ENCODE measurements at places on chromosomes 7 and 10. TPM values are rescaled to one million over a fixed set of nuclear protein-coding genes. Genes with fewer than 3 reads are reported as not detected.

Gene SPDYE2
- total RNA-seq = not detected

Gene SYPL1
- total RNA-seq = 56.5 TPM

Gene MBL2
- total RNA-seq = not detected

Gene TAS2R3
- total RNA-seq = 3.1 TPM

Gene KLF14
- not detected for total RNA-seq

Gene PKD2L1
- total RNA-seq = not detected

DNA sequence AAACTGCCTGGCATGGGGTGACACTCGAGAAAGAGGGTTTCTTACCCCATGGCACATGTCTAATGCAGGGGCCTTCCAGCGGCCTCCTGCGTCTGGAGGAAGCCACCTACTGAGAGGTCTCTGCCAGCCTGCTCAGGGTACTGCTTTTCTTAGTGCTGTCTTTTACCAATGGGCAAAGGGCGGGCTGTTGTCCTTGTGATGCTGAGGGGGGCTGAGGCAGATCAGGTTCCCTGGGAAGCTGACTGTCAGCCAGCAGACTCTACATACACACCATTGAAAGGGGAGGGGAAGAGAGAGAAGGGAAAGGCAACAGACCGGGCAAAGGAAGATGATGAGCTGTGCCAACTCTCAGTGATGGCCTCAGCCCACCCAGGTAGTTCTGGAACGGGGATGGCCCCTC, 48.7 kb downstream of the COL13A1 start:
- DNase-seq = no peak

GRCh38 chr7:157520249-157520648, 183.4 kb downstream of the DNAJB6 start:
- peak; percentile 17 for DNase-seq

- DNase-seq = peak; percentile 63
Measured at GRCh38 chr7:28661826-28662595, 249.7 kb downstream of the CREB5 start.

DNA sequence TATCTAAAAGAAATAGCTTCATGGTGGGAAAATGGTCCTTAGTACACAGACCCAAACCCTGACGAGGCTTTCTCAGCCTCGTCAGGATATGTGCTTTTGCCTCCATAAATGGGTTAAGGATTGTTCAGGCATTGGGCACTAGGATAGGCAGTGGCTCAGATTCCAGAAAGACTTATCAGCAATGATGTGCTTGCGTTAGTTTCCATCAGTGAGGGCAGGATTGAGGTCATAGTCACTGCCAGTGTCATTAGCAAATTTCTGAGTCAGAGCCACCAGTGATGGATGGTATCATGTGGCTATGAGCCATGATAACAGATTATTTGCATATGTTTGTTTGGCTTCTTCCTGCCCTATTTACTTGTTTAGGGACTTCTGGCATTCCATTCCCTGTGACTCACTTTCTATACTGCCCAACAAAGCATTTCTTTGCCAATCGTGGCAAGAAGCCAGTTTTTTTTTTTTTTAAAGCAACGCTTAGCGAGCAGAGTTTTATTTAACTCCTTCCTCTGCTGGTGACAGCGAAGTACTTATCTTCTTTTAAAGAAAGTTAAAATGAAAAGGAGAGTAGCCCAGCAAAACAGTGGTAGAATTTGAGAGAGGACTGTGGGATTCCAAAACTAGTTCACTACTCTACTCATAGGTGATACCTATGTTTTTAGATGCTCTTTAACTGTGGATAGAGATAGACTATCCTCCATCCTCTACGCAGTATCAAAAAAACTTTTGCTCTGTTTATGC, 44.4 kb downstream of the MYPN start:
- no peak for DNase-seq

DNA sequence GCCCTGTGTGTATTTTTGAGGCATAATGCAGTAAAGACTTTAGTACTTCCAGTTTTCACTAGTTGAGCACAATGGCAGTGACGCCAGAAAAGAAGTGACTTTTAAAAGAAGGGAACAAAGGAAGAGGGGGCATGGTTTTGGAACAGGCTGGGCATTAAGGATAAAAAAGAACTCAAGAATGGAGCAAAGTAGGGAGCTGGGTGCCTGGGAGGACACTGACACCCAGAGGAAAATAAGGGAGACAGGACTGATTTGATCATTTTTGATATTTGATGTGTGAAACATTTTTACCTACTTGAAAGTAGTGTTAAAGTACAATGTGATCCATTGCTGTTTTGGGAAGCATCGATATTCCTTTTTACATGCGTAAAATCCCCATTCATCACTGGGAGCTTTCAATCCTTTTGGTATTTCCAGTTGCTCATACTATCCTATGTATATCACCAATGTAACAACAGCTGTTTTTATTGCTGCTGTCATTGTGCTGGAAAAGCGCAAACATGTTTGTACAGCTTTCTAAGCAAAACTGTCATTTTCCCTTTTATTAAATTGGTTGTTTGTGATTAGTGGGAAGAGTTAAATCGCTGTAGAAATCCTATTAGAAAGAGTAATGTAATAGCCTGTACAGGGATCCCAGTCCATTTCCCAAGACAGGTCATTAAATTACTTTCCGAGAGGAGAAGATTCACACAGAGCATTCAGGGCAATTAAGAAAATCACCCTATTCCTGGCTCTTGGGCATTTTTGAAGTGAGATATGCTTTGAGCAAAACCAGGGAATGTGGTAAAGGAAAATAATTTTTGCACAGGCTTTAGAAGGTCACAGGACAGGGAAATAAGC, 85.2 kb downstream of the ADAM12 start:
- DNase-seq = no peak

DNA sequence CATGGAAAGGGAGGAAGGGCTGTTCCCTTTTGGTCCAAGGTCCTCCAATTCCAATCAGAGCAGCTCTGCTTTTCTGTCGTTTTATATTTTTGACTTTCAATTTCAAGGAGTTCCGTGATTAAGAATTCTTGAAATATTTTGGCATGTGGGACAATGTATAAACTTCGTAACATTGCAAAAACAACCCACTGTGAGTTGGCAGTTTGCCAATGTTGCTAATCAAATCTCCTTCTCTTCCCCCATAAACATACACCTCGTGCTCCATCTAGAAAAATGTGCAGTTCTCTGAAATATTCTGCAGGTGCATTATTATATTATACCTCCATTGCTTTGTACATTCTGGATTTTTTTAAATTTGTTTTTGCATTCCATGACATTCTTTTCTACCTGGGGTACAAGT, 49.8 kb downstream of the POU6F2 start:
- no peak for DNase-seq

DNA sequence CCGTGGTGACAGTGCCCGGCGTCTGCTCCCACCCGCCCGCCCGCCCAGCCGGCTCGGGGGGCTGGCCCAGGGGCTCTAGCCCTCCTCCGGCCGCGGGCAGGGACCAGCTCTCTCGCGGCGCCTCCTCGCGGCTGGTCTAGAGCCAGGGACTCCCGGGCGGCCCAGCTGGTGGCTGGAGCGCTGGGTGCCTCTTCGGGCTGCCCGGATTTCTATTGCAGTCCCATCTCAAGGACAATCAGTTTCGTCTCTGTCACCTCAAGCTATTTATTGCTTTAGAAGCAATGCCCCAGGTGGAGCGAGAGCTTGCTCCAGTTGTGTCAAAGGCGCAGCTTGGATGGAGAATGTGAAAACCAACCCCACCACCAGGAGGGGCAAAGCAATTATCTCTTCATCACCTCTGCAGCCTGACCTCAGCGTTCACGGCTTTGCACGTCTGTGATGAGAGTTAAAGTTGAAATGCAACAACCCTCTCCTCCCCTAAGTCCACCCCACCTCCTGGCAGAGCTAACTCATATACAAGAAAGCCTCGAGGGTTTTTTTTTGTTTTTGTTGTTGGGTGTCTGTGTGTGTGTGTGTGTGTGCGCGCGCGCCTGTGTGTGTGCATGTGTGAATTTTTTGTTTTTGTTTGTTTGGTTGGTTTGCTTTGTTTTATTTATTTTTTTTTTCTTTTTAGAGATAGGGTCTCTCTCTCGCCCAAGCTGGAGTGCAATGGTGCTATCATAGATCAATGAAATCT, at the start of gene ITGA8:
Gene ITGA8, minus strand, starts transcription at position 24 of the 736 bp plus-strand sequence. CDS start 151 bp downstream, outside the sequence.
- no peak for DNase-seq

DNA sequence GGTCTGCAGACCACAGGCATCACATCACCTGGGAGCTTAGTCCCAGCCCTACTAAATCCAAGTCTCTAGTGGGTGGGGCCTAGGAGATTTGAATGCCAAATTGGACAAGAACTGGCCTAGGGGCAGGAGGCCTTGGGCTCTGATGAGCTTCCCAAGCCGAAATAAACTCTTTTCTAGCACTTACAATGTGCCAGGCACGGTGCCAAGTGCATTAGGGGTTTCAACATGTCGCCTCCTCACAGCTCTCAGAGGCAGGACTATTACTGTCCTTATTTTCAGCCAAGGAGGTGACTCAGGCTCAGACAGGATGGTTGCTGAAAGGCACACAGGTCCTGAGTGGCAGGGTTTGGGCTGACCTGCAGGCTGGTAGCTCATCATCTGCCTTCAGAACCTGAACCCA, 9.2 kb upstream of the CPA1 start:
- DNase-seq = no peak

GRCh38 chr7:139004321-139005090, 23.3 kb upstream of the KIAA1549 start:
- no peak for DNase-seq

- DNase-seq = peak; percentile 77
Measured at GRCh38 chr10:87093632-87094372, 841 bp downstream of the GLUD1 start.

DNA sequence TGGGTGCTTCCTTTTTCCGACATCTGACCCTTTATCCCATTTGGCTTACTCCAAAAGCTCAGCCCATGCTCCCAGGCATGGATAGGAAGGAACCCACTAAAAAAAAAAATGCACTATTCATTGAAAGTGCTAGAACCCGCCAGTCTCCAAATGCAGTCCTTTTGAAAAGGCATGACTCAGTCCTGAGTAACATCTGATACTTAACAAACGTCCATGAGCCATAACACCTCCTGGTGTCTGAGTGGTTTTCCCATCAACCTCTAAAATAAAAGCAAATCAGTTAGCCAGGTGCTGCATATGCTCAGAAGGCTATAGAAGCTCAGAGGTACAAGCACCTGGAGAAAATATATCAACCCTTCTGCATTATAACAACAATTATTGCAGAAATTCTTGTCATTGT, 45.0 kb upstream of the CACUL1 start:
- no peak for DNase-seq

- no peak for DNase-seq
Measured at GRCh38 chr10:5447611-5448071, 35.3 kb downstream of the NET1 start.

DNA sequence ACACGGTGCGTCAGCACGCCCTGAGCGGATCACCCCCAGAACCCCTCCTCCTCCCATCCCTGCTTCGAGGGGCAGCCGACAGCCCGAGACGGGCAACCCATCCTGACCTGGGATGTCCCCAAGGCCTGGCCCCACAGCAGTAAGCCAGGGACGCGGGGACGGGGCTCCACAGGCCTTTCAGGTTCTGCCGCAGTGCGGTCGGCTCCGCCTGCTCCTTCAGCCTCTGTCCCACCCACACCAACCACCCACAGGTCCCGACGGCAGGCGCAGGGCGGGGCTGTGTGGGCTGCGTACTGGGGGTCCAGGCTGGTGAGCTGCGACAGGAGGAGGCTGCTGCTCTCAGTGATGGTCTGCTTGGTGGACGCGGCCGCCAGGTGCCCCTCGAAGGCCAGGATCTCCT, 16.7 kb downstream of the INTS1 start:
- no peak for DNase-seq

- no peak for DNase-seq
Measured at GRCh38 chr7:155979994-155980393, 167.7 kb upstream of the SHH start.

GRCh38 chr10:33093362-33093761, 135.3 kb upstream of the ITGB1 start:
- DNase-seq = no peak

GRCh38 chr10:58280477-58280876, 11.5 kb downstream of the CISD1 start:
- DNase-seq = no peak

DNA sequence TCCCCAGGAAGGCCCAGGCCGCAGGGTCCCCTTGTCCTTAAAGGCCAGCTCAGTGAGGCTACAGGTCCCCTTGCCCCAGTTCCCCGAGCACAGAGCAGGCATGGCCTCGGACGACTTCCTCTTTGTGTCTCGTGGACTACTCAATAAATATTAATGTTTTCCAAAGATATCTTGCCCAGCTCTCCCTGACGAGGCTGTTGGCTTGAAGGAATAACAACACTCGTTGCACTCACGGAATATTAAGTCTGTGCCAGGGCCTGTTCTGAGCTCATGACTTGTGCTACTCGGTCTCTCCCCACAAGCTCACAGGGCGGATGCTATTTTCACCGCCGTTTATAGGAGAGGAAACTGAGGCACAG, 68.2 kb downstream of the CUX1 start:
- DNase-seq = no peak

DNA sequence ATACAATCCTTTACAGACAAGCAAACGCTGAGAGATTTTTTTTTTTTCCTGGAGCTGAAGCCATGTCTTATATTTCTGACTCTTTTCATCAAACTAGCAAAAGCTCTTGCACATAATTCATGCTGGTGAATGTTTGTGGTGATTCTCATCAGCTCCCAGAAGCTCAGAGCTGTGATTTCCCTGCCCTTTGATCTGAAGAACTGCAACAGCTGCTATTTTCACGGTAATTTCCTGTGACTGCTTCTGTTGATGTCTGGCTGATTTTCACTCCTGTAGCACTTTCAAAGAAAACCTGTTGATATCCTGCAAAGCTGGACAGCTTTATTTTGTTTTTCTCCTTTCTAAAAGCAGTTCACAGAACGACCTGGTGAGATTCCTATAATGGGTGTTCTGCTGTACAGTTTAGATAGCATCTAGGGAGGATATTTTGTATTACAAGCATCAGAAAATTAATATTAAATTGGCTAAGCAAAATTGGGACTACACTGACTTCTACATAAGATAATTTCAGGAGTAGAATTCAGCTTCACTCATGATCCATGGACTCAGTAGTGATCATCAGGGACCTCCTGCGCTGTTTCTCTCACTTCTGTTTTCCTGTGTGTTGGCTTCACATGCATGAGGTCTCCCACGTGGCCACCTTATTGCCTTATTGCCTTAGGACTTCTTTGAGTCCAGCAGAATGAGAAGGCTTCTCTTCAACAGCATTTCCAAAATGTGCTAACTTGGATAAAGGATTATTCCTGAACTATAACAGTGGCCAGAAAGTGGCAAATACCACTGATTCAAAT, 1111.6 kb upstream of the SORCS1 start:
- no peak for DNase-seq

DNA sequence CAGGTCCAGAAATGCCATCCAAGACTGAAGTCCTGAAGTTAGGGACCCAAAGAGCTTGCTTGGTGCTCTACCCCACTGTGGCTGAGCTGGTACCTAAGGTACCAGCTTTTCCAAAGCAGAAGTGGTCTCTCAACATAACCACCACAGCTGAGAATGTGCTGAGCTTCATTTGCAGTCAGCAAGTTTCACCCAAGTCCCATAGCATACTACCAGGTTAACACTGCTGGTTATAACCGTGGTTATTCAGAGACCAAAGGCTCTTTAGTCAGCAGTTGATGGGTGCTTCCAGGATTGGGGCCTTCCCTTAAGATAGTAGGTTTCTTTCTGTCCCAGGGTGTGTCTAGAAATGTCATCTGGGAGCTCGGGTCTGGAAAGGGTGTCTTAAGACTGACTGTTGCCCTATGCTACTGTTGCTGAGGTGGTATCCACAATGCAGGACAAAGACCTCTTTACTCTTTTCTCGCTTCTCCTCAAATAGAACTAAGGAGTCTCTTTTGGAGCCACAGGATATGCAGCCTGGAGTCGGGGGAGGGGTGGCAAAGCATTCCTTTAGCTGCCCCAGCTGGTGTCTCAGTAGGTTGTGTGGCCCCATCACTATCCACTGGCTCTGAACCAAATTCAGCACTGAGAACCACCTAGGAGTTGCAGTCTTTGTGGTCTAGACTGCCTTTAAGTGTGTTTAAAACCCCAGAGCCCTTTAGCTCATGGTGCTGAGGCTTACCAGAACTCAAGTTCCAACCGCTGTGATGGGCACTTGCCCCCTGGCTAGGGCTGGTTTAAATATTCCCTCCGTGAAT, 354.9 kb upstream of the SEMA3C start:
- no peak for DNase-seq

Data from activated naive CD8-positive, alpha-beta T cell treated with anti-CD3 and anti-CD28 coated beads, Interleukin-2, amount 10 ng/mL, durations not matched to agents 7 days and 5 days (primary cell).